ENCODE measurements at places on chromosomes 7 and 10.

DNA sequence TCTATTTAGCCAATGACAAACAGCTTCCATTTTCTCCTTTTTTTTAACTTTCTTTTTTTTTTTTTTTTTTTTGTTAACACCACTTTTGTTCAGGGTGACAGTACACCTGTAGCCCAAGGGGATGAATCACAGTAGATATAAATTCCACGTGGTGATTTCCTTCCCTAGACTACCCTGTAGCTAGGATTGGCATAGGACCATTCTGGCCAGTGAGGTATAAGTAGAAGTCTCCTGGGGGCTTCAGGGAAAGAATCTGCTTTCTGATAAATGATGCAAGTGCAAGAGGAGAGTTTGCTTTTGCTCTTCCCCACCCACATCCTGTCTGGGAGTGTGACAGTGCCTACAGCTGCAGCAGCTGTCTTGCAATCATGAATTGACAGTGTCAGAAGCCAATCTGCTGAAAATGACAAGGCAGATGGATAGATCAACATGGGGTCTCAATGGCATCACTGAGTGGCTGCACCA lies 63.2 kb upstream of the TOMM7 start:
- peak; percentile 74 for DNase-seq

- no peak for DNase-seq
These were observed 76.4 kb downstream of the CRPPA start for GRCh38 chr7:16344927-16345326.

- DNase-seq, result no peak
These were observed 41.8 kb downstream of the STK32C start for GRCh38 chr10:132265890-132266496.

DNA sequence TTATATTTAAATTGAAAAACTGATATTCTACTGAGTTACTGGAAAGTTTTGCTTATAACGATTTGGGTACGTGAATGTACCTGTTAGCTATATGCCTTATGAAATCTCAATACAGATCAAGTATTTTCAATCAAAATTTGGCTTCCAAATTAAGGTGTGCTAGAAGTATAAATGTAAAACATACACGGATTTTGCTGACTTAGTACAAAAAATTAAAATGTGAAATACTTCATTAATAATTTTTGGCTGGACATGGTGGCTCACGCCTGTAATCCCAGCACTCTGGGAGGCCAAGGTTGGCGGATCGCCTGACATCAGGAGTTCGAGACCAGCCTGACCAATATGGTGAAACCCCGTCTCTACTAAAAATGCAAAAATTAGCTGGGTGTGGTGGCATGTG lies 11.7 kb downstream of the DNAJC1 start:
- no peak for DNase-seq

GRCh38 chr7:55534916-55535590 lies 37.2 kb downstream of the VOPP1 start:
- DNase-seq, result peak; percentile 23

- DNase-seq, result peak; percentile 20
These were observed 73.6 kb downstream of the SNX10 start for GRCh38 chr7:26365077-26365900.

- peak; percentile 51 for DNase-seq
These were observed 51.4 kb upstream of the PFKFB3 start for GRCh38 chr10:6151087-6151977.

DNA sequence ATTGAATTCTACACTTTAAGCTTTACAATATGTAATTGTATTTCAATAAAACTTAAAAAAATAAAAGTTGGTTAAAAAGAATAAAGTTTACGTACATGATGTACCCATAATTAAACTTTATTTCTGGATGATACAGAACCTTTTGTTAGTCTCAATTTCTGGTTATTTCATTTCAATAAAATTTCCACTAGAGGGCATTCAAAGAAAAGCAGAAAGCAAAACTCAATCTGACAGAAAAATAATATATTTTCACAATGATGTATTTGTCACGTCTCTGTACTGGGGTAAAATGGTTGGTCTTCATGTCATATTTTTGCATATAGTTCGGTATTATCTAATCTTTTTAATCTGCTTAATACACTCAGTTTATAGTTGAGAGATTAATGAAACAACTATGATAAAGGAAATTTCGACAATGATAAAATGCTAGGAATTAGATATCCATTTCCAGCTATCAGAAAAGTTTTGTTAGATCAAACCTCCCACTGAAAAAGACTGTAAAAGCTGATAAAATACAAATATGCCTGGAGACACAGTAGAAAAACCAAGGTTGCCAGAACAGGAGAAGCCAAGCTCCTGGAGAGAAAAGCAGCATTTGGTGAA lies 27.4 kb downstream of the ASZ1 start:
- DNase-seq, result no peak

GRCh38 chr10:77606751-77607150 lies 30.9 kb downstream of the KCNMA1 start:
- DNase-seq, result no peak

DNA sequence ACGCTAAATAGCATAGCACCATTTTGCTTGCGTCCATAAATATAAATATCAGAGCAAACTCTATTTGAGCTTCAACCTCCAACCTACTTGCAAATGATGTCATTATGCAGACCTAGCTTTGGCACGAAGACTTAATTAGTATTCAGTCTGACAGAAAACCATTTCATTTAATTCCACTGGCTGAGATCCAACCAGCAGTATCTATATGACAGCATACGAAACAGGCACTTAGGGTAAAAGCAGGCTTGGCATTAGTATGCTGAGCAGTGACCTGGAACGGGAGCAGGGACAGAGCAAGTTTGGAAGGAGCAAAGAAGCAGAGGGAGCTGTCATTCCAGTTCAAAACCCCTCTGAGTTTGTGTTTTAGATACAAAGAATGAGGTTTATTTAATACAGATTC lies 312.5 kb upstream of the CHRM2 start:
- no peak for DNase-seq

DNA sequence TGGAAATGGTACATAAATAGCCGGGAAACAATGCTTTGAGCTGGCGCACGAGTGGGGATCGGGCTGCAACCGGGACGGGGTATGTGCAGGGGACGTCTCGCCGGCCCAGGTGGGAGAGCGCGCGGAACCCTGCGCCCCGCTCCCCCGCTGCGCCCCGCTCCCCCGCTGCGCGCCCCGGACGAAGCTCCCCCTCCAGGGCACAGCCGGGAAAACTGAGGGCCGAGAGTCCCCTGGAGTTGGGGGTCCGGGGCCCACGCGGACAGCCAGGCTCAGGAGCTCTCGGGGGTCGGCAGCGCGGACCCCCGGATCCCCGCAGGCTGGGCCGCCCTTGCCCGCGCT lies 514 bp downstream of the RADIL start:
- no peak for DNase-seq

Data from activated naive CD8-positive, alpha-beta T cell treated with anti-CD3 and anti-CD28 coated beads for 36 hours (primary cell).